ENCODE measurements at places on chromosomes 6 and 20.

DNA sequence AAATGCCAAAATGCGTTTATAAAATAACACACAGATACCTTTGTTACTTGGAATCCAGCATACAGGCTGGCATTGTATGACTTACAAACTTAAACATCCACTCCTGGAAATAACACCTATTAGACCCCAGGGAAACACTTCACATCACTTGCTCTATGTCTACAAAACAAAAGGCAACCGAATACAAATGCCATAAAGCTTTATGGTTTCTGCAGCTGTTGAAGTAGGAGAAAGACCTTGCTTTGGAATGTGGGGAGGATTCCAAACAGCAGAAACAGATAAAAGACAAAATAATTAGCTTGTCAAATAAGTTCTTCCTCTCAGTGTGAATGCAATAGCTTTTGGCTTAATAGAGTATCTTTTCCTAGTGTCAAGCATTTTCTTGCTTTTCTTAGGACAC is 9.8 kb upstream of the AMD1 start:
- DNase-seq = no peak

GRCh38 chr6:150962436-150962835 is 96.9 kb downstream of the MTHFD1L start:
- DNase-seq = no peak

GRCh38 chr20:35120012-35120701 is 27.0 kb downstream of the EDEM2 start:
- no peak for DNase-seq

- DNase-seq = no peak
These were observed 5.9 kb downstream of the CNBD2 start for GRCh38 chr20:35974256-35974655.

GRCh38 chr6:130575557-130575956 is 209.7 kb downstream of the TMEM200A start:
- DNase-seq = no peak

DNA sequence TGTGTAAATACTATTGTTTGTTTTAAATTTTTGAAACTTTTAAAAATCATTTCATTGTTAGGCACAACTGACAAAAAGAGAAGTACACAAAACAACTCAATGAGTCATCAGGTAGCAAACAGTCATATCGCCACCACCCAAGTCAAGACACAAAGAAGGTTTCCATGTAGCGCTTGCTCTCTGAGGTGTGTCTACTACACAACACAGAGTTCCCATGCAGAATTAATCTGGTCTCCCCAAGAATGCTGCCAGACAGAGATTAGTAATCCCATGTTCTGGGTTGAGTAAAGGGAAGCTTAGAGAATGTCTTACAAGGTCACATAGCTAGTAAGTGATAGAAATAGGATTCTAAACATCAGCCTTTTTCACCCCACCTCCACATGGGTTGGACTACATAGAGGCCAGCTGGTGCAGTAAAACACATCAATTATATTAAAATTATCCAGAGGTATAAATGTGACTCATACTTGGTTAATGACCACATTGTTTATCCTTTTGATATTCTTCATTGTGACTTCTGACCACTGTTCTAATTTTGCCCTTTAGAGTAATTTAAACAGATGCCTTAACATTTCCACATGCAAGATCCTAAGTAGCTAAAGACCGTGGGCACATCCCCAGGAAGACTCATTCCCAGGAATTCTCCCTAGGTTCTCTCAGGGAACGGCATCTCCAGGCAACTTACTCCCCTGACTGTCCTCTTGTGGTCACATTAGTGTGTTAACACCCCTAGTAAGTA is 413.5 kb downstream of the PRKN start:
- DNase-seq = no peak

GRCh38 chr6:80214436-80215022 is 108.1 kb downstream of the BCKDHB start:
- peak; percentile 38 for DNase-seq

GRCh38 chr20:57835588-57836455 is 126.0 kb upstream of the PMEPA1 start:
- DNase-seq = no peak

DNA sequence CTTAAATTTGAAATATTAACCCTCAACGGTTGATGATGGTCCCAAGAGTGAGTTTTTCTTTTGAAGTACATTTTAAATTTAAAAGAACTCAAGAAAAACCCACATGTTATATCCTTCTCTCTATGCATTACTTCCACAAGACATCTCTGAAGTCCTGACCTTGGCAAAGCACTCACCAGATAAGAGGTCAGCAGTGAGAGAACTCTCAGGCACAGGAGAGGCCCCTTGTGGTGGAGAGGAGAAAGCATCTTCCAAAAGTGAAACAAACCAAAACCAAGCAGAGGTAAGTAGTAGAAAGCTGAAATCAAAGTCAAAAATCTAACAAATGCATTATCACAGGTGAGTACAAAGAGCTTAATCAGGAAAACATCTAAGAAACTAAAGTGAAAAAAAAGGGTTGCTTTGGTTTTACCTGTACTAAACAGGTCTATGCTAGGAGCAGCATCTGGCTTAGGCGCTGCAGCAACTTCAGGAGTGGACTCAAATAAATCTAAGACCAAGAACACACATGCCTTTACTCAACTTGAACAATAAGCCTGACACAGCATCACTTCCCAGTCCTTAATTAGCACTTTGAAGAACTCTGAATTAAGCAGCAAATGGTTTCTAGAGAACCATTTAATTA is 80.5 kb downstream of the PRSS35 start:
- no peak for DNase-seq

DNA sequence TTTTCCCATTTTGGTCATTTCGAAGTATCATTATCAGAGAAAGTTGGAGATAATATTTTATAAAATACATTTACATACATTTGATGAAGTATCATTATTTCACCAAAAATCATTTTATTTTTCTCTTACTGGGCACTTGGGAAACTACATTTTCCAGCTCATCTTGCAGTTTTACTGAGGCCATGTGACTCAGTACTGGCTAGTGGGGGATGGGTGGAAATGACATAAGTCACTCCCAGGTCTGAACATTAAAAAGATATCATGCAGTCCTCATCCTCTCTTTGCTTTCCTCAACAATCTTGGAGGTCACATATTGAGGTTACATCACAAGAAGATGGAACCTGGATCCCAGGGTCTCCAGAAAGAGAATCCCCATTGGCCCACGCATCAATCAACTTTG is 84.1 kb downstream of the CD24 start:
- DNase-seq = no peak

DNA sequence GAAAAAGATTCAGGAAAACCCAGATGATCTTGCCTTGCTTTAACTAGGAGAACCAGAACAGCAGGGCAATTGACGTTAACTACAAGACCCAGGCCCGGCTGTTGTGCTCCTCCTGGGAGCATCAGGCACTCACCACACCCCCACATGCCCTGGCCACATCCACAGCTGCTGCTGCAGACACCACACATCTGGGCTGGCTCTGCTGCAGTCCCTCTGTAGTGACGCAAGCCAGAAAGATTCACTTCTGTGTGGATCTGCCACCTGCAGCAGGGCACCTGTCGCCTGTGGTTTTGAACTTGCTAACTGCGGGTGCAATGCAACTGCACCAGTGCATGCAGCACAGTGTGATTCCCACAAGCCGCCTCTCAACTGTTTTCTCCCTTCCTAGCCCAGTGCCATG is 228.8 kb downstream of the SYNDIG1 start:
- no peak for DNase-seq

GRCh38 chr6:157814883-157815282 is 8.2 kb upstream of the SNX9 start:
- DNase-seq = no peak

- DNase-seq = no peak
These were observed 17.1 kb upstream of the NCOA7 start for GRCh38 chr6:125773387-125774341.

- no peak for DNase-seq
These were observed 552.5 kb downstream of the HAO1 start for GRCh38 chr20:7387638-7388193.

DNA sequence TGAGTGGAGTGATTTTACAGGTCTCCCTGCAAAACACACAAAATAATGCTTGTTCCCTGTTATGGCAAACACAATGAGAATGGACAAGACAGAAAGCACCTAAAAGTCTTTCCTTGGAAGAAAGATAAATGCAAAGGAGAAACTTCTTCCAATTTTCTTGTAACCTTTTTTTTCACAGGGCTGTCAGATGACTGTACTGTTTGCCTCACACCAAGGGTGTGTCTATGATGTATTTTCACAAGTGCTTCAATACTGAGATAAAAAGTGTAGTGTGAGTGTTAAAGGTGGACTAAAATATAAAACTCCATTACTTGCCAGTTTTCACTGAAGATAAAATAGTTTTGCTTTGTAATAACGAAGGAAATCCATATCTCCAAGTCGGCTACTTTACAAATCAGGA is 194.5 kb downstream of the CENPW start:
- DNase-seq = no peak

DNA sequence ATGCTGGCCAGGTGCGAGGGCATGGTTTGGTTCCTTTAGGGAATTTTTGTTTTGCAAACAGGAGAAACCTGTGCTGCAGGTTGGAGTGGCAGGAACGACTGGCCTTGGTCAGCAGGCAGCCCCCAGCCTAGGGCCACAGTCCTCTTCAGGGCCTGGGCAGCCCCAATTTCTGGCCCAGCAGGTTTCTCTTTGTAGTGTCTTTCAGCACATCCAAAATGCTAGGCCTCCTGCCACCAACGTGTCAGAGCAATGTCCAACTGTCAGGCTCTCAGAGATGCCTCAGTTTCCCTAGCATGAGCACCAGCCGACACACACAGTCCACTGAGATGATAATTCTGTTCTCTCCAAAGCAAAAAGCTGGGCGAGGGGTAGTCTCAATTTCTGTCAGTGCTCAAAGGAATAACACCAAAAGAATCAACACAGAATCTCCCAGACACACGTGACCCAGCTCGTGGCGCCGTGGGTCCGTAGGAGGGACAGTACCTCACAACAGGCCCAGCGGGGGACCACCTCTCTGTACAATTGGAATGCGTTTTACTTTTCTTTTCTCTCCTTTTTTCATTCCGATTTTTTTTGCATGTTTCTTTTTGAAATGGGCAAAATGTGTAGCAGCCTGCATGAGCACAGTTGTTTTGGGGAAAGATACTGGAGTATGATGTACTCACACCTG is 125.9 kb downstream of the TAF4 start:
- DNase-seq = no peak

- no peak for DNase-seq
These were observed 131.2 kb upstream of the HDDC2 start for GRCh38 chr6:125432963-125433362.

GRCh38 chr6:71393981-71394432 is 105.4 kb downstream of the OGFRL1 start:
- DNase-seq = no peak

GRCh38 chr6:141610741-141611140 is 522.0 kb upstream of the GJE1 start:
- DNase-seq = no peak

DNA sequence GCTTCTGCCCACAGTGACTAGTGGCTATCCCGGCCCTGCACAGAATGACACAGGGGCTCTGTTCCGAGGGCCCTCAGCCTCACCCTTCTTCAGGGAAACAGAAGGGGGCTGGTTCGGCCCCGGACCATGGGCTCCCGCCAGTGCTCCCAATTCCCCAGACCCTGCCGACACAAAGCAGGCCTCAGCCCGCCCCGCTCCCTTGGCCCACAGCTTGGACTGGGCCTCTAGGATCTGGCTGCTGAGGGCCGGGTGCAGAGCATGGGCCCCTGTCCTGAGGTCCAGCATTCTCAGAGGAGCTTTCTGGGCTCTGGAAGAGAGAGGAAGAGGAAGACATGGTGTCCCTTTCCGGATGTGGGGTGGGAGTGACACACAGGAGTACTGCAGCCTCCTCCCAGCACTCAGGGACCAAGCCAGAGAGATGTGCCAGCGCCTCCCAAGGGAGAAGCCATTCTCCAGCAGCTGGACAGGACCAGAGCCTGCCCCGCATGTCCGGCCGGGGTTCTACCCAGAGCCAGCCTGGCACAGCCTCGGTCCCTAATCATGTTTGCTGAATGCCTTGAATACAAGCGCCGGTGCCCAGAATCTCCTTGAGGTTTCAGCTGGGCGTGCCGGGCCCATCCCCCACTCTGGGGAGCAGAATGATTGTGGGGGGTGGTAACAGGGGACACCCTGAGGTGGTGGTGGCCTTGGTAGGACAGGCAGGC is 23.9 kb downstream of the C20orf203 start:
- no peak for DNase-seq

DNA sequence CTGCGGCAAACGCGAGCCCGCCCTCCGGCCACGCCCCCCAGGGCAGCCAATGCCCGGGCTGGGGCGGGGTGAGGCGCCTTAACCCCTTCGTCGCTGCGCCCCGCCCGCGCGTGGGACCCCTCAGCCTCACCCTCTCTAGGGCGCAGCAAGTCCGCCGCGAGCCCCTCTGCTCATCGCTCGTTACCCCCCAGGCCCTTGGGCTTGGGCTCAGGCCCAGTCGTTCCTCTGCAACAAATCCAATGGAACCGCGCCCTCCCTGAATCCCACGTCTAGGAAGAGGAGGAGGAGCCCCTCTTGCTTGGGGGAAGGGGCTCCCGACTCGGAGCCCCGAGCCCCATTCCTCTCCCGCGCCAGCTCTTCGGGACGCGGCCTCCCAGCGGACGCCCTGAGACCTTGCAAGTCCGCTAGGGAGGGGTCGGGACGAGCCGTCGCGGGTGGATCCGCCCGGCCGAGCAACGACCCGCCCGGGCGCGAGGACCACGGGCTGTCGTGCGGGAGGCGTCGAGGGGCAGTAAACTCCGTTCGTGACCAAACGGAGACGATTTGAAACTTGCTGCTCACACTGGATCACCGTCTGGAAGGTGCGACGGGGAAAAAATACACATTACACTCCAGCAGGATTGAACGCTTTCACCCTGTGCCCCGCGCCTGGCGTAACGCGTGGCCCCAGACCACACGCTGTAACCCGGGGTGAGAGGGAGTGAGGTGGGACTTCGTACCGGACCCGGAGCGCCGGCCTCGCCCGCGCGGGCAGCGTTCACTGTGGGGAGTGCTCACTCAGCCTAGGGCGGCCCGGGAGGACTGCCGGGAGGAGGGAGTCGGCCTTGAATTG is 477 bp upstream of the LZTS3 start:
- DNase-seq = peak; percentile 82

- DNase-seq = no peak
These were observed 270.2 kb upstream of the IMPG1 start for GRCh38 chr6:76342611-76343160.

GRCh38 chr6:169045486-169045885 is 208.2 kb downstream of the THBS2 start:
- peak; percentile 18 for DNase-seq

GRCh38 chr20:40197691-40198090 is 491.3 kb downstream of the MAFB start:
- no peak for DNase-seq

DNA sequence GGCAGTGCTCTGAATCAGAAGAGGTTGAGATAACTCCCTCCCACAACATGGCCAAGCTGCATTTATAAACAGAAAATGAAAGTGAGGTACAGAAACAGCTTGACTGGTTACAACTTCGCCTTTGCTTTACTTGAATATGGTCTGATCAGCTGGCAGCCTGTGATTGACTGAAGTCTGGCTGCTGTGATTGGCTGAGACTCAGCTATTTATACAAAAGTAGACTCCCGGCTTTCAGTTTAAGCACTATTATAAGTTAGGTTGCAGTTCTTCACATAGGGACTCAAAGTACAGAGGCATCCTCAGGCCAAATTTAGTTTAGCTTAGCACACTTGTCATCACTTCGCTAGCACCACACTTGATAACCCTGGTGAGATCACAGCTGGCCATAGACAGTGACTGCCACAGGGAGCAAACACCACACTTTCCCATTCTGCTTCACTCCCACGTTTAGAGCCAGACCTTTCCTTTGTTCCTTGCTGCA is 362.6 kb downstream of the EPM2A start:
- no peak for DNase-seq

GRCh38 chr6:36962874-36963273 is 8.3 kb downstream of the PI16 start:
- peak; percentile 0 for DNase-seq

GRCh38 chr20:56689318-56689717 is 60.2 kb downstream of the TFAP2C start:
- DNase-seq = no peak

Measured in NCI-H1436 (cell line).